ENCODE measurements at places on chromosomes 6 and 20.

GRCh38 chr6:16591396-16592222 lies 169.7 kb downstream of the ATXN1 start:
- no peak for DNase-seq

- peak; percentile 84 for DNase-seq
These were observed 1.8 kb upstream of the KCNQ5 start for GRCh38 chr6:72619883-72620696.

DNA sequence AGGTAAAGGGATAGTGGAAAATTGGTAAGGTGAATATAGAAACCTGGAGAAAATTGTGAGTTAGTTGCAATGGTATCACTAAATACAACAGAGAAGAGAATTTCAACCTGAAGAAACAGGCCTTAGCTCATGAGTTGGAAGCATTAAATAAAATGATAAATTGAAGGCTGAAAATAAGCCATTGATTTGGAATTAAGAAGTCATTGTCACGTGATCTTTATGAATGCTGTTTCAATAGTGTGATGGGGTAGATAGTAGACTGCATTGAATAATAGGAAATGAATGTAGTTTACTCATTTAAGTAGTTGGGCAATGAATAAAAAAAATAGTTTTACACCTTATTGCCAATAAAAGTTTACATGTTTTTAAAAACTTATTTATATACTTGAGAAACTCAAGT lies 88.5 kb upstream of the ADGRB3 start:
- no peak for DNase-seq

- DNase-seq: no peak
These were observed 566.2 kb upstream of the NOX3 start for GRCh38 chr6:156021746-156022396.

DNA sequence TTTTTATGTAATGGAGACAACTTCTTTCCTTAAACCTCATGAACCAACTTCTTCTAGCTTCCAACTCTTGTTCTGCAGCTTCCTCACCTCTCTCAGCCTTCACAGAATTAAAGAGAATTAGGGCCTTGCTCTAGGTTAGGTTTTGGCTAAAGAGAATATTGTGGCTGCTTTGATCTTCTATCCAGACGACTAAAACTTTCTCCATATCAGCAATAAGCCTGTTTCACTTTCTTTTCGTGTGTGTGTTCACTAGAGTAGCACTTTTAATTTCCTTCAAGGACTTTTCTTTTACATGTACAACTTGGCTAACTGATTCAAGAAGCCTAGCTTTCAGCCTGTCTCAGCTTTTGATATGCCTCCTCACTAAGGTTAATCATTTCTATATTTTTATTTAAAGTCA lies 596.1 kb upstream of the NRSN1 start:
- DNase-seq: no peak

DNA sequence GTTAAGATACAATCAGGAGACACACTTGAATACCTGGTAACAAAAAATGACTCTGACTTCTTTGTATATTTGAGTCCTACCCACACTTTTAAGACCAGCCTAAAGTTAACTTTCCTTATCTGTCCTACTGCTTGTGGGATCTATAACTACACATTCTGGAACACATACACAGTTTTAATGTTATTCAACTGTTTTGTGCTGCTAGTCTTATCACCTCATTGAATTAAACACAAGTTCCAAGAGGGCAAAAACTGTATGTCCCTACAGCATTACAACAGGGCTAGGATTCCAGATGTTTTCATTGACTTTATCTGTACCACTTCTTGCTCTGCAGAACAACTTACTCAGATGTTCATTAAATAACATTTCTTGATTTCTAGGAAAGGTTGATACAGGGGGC lies 2.8 kb downstream of the HMGN3 start:
- no peak for DNase-seq

DNA sequence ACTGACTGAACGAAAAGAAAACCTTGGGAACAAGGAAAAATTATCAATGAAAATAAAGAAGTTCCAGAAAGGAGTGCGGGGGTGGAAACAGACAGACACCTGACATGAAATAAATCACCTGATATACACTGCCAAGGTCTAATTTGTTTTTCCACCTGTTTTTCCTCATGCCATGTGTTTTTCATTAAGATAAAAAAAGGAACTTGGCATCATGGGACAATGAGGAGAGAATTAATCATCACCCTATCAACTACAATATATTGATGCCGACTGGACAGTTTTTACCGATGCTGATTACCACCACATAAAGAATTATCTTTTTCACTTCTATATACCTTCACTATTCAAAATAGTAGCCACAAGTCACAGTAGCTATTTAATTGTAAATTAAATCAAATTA lies 233.2 kb downstream of the ARHGAP18 start:
- no peak for DNase-seq

DNA sequence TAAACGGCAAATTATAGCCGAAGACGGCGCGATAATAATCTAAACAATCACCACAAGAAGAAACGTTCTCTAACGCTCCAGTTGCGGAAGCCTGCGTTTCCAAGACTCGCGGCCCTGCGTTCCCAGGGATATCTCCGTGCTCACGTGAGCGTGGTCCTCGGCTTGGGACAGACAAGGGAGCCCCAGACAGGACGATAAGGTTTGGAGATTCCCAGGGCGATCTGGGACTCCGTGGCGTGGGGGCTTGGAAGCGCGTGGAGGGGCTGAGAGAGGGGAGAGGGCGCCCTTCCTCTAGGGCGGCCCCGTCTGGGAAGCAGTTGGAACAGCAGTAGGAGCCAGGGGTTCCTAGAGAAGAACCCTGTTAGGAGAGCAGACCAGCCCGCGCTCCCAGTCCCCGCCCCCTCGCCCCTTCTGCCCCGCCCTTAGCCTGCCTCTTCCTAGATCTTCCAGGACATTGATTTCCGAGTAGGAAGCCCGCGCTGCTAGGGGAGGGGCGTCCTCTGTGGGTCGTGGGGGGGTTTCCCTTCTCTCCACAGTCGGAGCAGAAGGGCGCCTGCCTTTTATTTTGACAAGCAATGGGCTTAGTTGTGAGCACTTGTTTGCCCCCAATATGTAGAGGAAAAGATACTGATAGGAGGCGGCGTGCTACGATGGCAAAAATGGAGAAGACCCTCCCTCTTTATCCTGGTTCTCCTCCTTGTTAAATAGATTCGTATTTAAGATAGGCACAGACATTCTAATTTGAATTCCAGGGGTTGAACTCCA lies 10.6 kb downstream of the NRN1 start:
- DNase-seq: no peak

- DNase-seq: no peak
These were observed 52.2 kb downstream of the MYH7B start for GRCh38 chr20:35007891-35008290.

- no peak for DNase-seq
These were observed 162.7 kb downstream of the KCNQ5 start for GRCh38 chr6:72784581-72784980.

DNA sequence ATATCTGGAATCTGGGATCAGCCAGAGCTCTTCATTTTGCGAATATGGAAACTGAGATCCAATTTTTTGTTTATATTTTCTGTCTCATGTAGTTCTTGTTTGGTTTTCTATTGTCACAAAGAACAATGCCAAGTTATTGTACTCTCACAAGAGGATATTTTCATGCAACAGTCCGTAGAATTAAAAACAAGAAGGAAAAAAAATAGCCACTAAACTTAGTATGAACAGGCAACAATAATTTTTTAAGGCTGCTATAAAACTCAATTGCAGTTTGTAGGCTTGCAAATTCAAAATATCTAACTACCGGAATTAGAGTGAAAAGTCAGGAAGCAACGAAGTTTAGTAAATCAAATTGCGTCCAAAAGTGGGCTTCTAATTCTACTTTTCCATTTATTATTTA lies 1.2 kb downstream of the POPDC3 start:
- DNase-seq: no peak

- DNase-seq: no peak
These were observed 53.4 kb upstream of the CD93 start for GRCh38 chr20:23139524-23139923.

- no peak for DNase-seq
These were observed 368.9 kb upstream of the SULF2 start for GRCh38 chr20:48154040-48154765.

DNA sequence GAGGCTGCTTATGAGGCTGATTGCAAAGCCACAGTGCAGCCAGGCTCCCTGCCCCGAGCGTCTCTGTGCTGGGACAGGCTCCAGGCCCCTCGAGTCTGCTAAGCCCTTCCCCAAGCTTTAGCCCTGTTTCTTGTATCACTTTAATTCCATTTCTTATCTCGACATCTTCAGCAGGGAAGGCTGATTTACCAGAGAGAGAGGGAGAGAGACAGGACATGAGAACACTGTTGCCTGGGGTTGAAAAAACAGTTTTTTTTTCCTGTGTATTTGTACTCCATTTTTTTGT lies 386.5 kb downstream of the SMOC2 start:
- no peak for DNase-seq

DNA sequence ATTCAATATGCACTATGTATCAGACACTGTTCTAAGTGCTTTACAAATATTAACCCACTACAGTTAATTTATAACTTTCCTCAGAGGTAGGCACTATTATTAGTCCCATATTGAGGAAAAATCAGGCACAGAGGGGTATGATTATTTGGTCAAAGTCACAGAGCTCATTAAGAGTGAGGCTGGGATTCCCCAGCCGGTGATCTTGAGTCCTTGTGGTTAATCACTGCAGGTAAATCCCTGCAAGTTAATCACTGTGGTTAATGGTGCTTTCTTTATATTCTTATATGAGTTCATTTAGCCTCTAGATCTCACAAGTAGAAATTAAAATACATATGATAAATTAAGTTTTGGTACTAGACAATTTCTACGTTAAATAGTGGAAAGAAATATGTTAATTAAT lies 9.2 kb downstream of the CRYBG1 start:
- DNase-seq: no peak

- no peak for DNase-seq
These were observed 39.9 kb downstream of the FOXA2 start for GRCh38 chr20:22544462-22544861.

GRCh38 chr20:48942730-48943129 lies 21.2 kb downstream of the ARFGEF2 start:
- no peak for DNase-seq

GRCh38 chr20:8082025-8082424 lies 50.0 kb upstream of the PLCB1 start:
- no peak for DNase-seq

- no peak for DNase-seq
These were observed 4.4 kb upstream of the PRIM2 start for GRCh38 chr6:57313009-57313408.

DNA sequence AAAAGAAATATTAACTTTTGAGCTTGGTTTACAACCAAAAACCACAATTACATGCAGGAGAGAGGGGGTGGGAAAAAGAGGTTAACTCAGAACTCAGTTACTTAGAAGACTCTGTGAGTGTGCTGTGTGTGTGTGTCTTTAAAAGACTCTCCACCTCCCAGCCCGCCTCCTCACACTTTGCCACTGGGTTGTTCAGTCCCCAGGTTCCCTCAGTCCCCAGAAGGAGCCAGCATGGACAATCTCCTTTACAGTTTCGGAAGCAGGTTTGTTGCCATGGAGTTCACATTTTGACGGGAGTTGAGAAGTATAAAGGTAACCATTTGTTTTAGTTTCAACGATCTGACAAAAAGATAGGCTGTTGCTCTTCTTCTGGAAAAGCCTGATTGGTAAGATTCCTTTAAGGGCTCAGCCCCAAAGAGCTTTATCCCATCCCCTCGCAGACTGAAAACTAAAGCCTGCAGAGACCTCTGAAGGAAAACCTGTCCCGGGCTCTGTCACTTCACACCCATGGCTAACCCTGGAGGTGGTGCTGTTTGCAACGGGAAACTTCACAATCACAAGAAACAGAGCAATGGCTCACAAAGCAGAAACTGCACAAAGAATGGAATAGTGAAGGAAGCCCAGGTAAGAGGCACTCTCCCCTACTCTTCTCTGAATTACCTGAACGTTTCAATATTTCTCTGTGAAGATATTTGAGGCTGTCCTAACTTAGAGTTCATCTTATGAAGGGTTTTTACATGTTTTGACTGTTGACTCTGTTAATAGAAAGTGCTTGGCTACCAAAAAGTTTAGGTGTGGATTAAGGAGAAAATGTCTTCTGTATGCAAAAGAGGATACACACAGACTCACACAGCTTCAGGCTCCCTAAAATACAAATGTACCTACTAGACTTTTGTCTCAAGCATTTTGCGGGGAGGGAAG lies at the start of gene SPTLC3:
Gene SPTLC3, plus strand, starts transcription at position 212 of the 921 bp plus-strand sequence. Its CDS starts 296 bp downstream, at position 508.
- no peak for DNase-seq

DNA sequence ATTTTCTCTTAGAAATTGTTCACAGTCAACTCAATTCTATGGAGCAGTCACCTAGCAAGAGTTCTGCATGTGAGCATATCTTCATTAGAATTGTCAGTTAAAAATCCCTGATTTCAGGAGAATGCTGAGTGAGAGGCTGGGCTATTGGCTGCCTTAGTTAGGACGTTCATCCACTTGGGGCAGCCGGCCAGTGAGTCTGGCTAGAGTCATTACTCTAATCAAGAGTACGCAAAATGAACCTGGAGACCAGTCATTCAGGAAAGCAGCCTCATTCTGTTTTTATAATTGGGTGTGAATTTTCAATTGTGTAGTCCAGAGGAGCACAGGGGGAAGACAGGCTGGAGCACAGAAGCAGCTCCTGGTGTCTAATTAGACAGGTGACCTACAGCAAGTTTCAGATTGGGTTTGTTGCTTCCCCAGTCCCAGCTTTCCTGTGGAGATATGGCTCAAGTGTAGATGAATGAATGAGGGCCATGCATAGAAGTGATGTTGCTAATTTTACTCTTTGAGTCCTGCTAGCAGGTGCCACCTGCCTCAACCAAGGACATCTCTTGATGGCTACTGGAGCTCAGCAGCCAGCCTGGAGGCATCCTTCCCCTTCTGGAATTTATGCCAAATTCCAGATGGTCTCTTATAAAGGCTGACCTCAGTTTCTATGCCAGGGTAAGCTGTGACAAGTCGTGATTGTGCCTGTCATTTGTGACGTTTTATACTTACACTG lies 265.7 kb downstream of the NKAIN2 start:
- no peak for DNase-seq

DNA sequence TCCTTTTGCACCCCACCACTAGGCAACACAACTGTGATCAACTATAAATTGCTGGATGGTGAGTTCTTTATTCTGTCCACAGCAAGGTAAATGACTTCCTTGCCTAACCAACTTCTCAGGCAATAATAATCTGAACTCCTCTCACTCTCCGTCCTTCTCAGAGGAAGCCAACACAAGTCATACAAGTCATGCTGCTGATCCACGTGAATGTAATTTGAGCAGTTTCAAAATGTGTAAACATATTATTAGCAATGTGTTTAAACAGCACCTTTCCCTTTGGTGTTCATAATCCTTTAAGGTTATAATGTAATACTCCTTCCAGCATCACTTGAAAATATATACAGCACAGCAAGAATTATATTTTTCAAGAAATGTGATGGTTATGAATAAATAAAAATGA lies 127.9 kb downstream of the QRSL1 start:
- no peak for DNase-seq
